ENCODE measurements at places on chromosomes 3 and 15. TPM values are rescaled to one million over a fixed set of nuclear protein-coding genes. Genes with fewer than 3 reads are reported as not detected.

The ILDR1 gene
- not detected for total RNA-seq

The GOLGB1 gene
- 33.7 TPM for total RNA-seq

The MELTF gene
- total RNA-seq, result 24.2 TPM

The PBRM1 gene
- 64.0 TPM for total RNA-seq

The TNFSF10 gene
- 0.96 TPM for total RNA-seq

The KIF7 gene
- 11.3 TPM for total RNA-seq

The GABRA5 gene
- 0.28 TPM for total RNA-seq

The TMIE gene
- total RNA-seq, result not detected

The CPLX3 gene
- total RNA-seq, result not detected

The RARRES1 gene
- 111 TPM for total RNA-seq

The C3orf70 gene
- 1.9 TPM for total RNA-seq

The RASL12 gene
- total RNA-seq, result 1.1 TPM

The SPINK8 gene
- not detected for total RNA-seq

The GP9 gene
- not detected for total RNA-seq

The RAD51 gene
- total RNA-seq, result 1.1 TPM

The RTP1 gene
- under 0.01 TPM for total RNA-seq

The ARIH1 gene
- 26.1 TPM for total RNA-seq

The MKRN2OS gene
- not detected for total RNA-seq
